ENCODE measurements at places on chromosomes 12 and 14.
A peak's percentile ranks its signal among the peaks of the same experiment; 100 is the strongest.

DNA sequence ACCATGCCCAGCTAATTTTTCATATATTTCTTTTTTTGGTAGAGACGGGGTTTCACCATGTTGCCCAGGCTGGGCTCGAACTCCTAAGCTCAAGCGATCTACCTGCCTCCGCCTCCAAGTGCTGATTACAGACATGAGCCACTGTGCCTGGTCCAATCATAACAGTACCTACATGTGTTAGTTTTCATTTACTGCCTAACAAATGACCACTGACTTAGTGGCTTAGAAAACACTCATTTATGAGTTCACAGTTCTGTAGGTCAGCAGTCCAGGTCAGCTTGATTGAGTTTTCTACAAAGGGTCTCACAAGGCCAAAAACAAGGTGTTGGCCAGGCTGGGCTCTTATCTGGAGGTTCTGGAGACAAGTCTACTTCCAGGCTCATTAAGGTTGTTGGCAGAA lies 60.6 kb downstream of the RNFT2 start:
- DNase-seq, result no peak

- no peak for DNase-seq
These were observed 328.9 kb upstream of the PRICKLE1 start for GRCh38 chr12:42918443-42918842.

- no peak for DNase-seq
These were observed 255.0 kb downstream of the PAX9 start for GRCh38 chr14:36916668-36917067.

- DNase-seq, result no peak
These were observed 613.0 kb downstream of the DIO2 start for GRCh38 chr14:79598339-79598738.

DNA sequence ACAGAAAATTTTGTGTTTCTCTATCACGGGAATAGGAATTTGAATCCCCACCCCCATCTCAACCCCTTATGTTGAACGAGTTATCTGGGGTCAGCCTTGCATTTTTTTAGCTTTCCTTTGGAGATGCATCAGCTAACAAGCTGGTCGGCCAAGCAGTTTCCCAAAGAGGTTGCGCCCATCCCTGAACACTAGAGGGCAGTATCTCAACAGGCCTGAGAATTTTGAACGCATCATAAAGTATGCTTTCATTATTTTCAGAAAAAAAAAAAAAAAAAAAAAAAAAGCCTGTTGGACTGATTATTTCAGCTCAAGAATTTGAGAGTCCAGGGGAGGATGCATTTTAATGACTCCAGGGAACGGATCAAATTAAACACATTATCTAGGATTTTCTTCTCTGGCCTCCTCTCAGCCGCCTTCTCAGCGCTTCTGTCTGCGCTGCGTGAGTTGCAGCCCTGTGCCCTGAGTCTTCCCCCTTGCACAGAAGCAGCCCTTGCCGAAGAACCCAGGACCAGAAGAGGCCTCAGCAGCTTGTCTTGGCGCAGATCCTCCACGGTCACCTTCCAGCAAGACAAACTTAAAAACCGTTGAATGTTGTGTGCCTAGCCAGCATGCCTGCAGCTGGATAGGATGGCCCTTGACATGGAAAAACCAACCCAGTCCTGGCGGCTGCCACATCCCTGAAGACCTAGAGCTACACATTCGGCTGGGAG lies 76.6 kb upstream of the GZMB start:
- peak; percentile 43 for DNase-seq

DNA sequence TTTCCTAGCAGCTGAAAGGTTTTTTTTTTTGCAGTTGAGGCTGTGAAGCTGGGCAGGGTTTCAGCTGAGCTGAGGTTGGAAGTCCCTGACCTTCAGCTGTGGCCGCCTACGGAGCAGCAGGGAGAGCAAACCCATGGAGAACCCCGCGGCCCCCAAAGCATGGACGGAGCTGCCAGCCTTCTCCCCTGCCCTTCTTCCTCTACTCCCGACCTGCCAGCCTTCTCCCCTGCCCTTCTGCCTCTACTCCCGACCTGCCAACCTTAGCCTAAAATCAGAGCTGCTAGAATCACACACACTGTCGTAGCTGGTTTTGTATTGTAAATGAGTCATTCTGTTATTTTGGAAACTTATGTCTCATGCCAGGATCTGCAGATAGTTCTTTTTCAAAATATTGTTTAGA lies 74.6 kb downstream of the PPP2R5C start:
- no peak for DNase-seq

- no peak for DNase-seq
These were observed 23.8 kb upstream of the GPR132 start for GRCh38 chr14:105088812-105089745.

GRCh38 chr14:24887623-24888304 lies 162.2 kb downstream of the STXBP6 start:
- no peak for DNase-seq

- DNase-seq, result no peak
These were observed 105.5 kb downstream of the GPATCH2L start for GRCh38 chr14:76257111-76257803.

- DNase-seq, result no peak
These were observed 2.7 kb downstream of the KTN1 start for GRCh38 chr14:55582746-55583145.

- no peak for DNase-seq
These were observed 235.5 kb downstream of the NELL2 start for GRCh38 chr12:44640427-44641190.

GRCh38 chr14:34781242-34781641 lies 66.8 kb upstream of the CFL2 start:
- DNase-seq, result no peak

GRCh38 chr12:128408669-128409068 lies 141.7 kb downstream of the TMEM132C start:
- DNase-seq, result no peak

DNA sequence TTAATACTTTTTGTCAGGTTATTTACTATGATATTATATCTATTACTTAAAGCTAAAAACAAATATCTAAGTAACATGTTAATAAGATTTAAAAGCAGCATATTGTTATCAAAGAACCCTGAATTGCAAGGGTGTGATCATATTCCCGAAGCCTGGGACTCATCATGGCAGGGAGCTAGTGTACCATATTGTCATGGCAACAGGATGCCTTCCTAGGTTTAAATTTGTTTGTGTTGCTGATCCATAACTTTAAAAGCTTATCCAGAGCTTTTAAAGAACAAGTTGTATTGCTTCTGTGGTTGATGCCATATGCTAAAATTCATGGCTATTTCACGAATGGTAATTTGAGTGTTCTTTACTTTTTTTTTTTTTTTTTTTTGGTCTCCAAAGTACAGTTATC lies 500.5 kb downstream of the NAV3 start:
- DNase-seq, result no peak

GRCh38 chr12:1046727-1047126 lies 55.7 kb downstream of the ERC1 start:
- no peak for DNase-seq

DNA sequence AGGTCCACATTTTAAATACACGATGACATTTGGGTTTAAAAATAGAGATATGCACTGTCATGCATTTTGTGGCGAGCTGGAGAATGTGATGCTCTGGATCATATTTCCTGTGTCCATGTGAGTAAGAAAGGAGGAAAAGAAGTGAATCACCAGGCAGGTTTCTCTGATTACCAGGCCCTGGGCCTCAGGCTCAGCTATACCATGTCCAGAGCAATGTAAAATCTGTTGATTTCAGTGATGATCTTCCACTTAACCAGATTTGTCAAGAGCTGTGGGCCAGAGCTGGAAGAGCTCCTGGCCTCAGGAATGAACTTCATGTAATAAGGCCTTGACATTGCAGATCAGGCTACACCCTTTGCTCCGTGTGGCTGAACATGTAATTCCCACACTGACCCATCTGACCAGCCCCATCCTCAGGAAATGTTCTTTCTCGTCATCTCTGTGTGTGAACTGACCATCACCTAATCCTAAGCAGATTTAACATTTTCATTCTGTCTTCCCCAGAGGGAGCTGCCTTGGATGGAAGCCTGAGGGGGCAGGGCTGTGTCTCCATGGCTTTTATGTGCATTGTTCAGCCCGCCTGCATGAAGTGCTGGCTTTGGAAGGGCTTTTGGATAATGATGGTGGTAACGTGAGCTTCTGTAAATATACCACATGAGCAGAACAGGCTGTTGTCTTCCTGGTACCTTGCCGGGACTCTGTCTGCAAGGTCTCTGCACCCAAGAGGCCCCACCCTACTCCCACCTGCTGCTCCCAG lies 54.5 kb downstream of the CRACR2A start:
- no peak for DNase-seq

DNA sequence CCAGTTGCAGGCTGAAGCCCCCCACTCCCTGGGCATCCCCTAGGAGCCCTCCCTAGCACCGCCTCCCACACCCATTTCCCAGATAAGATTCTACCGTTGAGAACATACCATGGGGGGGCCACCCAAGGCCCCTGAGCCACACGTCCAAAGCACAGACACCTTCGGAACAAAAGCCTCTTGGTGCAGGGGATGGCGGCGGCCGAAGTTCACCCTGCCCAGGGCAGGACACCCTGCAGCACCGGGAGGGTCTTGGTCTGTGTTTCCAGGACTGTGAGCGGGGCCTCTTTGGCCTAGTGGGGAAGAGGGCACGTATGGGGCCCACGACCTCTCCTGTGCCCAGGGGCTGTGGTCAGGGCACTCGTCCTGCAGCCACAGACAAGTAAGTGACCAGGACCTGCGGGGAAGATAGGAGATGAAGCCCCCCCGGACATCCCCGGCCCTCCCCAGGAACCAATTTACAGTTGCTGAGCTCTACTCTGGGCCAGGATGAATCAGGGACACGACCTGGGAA lies 154.3 kb upstream of the C14orf180 start:
- no peak for DNase-seq

Data from stimulated activated naive B cell treated with anti-CD40 and anti-IgM and Interleukin-4, amounts not matched to agents 10 μg/mL and 1 μg/mL and 100 μg/mL, for 72 hours (primary cell).